Adipose tissue (tissue), 3 donors: ENCODE measurements at places on chromosomes 2 and 18. TPM values are rescaled to one million over a fixed set of nuclear protein-coding genes. Genes with fewer than 3 reads are reported as not detected.

CCDC150 gene
- 0.19 TPM for polyA plus RNA-seq

MROH2A gene
- 0.14 TPM for polyA plus RNA-seq

GALNT14 gene
- polyA plus RNA-seq = 2.1 TPM

SP9 gene
- polyA plus RNA-seq = not detected

LOXL3 gene
- polyA plus RNA-seq = 4.7 TPM

NEU2 gene
- polyA plus RNA-seq = not detected

STPG4 gene
- not detected for polyA plus RNA-seq

OTX1 gene
- polyA plus RNA-seq = 0.04 TPM

RAB6C gene
- polyA plus RNA-seq = not detected

ANTXR1 gene
- 1.7 TPM for polyA plus RNA-seq

CCDC148 gene
- polyA plus RNA-seq = 0.09 TPM

LAMA1 gene
- polyA plus RNA-seq = 3.4 TPM

NR4A2 gene
- polyA plus RNA-seq = 93.8 TPM

CDCA7 gene
- polyA plus RNA-seq = 0.59 TPM

SLC9A4 gene
- polyA plus RNA-seq = 0.11 TPM

CTNNA2 gene
- 0.47 TPM for polyA plus RNA-seq
